ENCODE measurements at places on chromosomes 16 and 17.
A peak's percentile ranks its signal among the peaks of the same experiment; 100 is the strongest.

GRCh38 chr17:56034197-56034635, 119.1 kb upstream of the ANKFN1 start:
- H3K4me3 ChIP-seq, result no peak overlapping the region
- H3K36me3 ChIP-seq, result no peaks in the 10 kb centered on the region
- H3K27ac ChIP-seq, result no peak overlapping the region

- H3K27me3 ChIP-seq, result no peaks in the 10 kb centered on the region
- H3K36me3 ChIP-seq, result no peaks in the 10 kb centered on the region
- H3K4me1 ChIP-seq, result peaks cover 26% of the 10 kb centered on the region
- DNase-seq, result no peak
Measured at GRCh38 chr17:42025936-42026335, 6.0 kb downstream of the NKIRAS2 start.

- no peak overlapping the region for H3K27ac ChIP-seq
- H3K27me3 ChIP-seq, result no peaks in the 10 kb centered on the region
- H3K4me3 ChIP-seq, result no peak overlapping the region
- DNase-seq, result peak; percentile 87
- H3K36me3 ChIP-seq, result no peaks in the 10 kb centered on the region
Measured at GRCh38 chr16:81784072-81784795, 5.1 kb downstream of the PLCG2 start.

GRCh38 chr17:78722246-78722761, 59.8 kb downstream of the CYTH1 start:
- H3K27me3 ChIP-seq, result no peaks in the 10 kb centered on the region
- H3K4me1 ChIP-seq, result peaks cover 5% of the 10 kb centered on the region
- no peak overlapping the region for H3K4me3 ChIP-seq
- no peak for DNase-seq
- H3K36me3 ChIP-seq, result no peaks in the 10 kb centered on the region

- no peak overlapping the region for H3K4me3 ChIP-seq
- no peak overlapping the region for H3K27ac ChIP-seq
- H3K36me3 ChIP-seq, result no peaks in the 10 kb centered on the region
Measured at GRCh38 chr17:50620858-50621257, 13.8 kb upstream of the ABCC3 start.
